ENCODE measurements at places on chromosomes 1 and 21.
A peak's percentile ranks its signal among the peaks of the same experiment; 100 is the strongest.

- no peak for DNase-seq
Measured at GRCh38 chr1:22204989-22205913, 62.4 kb upstream of the WNT4 start.

GRCh38 chr1:155173478-155174323 is at the start of gene TRIM46:
TRIM46 (plus strand) TSS chr1:155173849; CDS start chr1:155173967, 118 bp downstream.
- peak; percentile 70 for DNase-seq

DNA sequence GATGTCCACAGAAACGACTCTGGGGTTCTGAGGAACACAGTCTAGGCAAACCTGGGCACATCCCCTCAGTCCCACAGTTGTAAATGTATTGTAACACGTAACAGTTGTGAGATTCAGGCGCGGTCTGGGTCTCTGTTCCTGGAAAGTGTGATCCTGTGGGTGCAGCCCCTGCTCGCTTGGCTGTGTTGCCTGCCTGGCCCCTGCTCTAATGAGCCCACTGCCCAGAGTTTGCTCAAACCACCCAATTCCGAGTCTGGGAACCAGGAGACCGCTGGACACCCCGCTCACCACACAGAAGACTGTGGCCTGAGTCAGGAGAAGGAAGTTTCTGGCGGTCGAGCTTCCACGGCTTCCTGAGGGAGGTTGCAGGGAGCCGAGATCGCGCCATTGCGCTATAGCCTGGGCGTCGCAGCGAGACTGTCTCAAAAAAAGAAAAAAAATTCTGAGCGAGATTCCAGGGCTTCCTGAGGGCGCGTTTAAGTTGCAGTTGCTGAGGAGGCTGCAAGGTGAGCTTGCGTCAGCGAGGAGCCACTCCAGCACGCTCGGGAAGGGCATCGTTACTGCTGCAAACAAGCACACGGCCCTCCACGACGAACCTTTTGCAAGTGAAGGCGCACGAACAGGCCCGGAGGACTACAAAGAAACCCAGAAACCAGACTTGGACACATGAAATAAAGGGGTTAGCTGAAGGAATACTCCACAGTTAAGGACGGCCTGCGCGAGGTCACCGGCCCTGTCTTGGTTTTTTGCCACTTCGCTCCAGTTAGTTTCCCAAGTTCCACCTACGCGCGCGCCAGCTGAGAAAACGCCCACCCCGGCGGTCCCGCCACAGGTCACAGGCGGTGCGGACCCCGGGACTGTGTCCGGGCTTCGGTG is 1.1 kb downstream of the C21orf58 start:
- no peak for DNase-seq

DNA sequence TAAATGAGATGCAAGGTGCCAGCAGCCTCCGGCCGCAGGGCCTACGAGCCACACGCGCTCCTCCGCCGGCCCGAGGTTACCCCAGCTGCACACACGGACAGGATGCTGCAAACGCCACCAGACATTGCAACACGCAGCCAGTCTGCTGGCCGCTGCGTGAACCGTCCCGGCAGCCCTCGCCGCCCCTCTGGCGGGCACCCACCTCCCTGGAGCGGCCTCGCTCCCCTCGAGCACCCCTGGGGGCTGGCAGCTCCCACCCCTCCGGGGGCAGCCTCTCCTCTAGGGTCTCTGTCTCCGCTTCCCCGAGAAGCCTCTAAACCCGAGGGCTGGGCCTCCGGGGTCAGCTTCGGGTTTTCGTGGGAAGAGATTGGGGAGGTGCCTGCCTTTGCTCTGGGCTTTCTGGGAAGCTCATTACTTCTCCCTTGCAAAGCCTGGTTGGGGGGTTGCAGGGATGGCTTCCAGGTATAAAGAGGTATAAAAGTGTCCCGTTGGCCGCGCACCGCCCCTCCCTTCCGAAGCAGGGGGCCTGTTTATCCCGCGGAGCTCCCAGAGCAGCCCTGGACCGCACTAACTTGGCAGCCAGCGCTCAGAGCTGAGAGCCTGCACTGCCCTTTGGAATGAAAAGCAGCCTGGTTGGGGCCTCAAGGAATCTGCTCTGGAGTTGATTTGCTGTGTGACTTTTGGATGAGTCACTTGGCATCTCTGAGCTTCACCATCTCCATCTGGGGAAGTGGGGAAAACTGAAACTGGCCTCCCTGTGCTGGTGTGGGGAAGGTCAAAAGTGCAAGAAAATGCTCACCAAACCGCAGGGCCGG is 21.8 kb downstream of the DHRS3 start:
- DNase-seq = peak; percentile 98

GRCh38 chr1:36768486-36769178 is 265.7 kb downstream of the GRIK3 start:
- DNase-seq = peak; percentile 50

Data from tibial artery (tissue), 4 donors.